ENCODE measurements at places on chromosomes 1 and 21.

DNA sequence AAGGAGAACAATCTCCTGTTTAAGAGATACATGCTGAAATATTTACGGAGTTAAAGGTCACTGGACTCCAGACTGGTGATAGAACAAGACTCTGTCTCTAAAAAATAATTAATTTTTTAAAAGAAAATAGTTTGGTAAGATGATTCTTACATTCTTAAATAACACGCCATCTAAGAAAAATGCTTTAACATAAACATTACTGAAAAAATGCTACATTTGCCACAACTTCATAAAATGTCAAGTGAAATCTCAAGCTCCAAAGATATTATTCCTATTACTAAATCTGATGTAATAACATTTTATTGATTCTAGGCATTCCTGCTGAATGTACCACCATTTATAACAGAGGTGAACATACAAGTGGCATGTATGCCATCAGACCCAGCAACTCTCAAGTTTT lies 4.1 kb downstream of the ANGPTL3 start:
- no peak for DNase-seq

DNA sequence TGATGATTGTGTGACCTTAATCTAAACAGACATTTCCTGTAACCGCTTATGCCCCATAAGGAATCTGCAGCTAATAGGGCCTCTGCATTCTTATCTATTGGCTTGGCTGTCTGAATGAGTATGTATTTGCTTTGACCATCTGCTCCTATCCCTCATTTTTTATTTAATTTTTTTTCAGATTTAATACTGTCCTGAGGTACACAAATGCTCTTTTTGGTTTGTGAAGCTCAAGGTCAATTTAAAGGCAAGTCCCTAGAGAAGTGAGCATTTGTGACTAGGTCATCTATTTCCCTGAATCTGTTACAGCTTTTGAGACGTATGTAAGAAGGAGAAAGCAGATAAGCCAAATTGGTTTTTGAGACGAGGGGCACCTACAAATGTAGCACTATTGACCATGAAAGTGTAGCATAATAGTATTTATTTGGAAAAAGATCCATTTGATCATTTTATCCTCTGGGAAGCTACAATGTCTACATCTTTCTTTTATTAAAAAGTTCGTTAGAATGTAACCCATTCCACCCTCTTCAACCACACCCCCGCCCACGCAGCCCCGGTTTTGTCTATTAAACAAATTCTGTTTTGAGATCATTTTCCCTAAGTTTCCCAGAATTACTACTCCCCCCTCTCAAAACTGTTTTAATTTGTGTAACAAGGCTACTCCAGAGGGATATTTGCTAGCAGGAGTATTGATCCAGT lies 69.2 kb upstream of the HSPA13 start:
- DNase-seq, result no peak

GRCh38 chr1:98668733-98669132 lies 7.2 kb downstream of the SNX7 start:
- DNase-seq, result no peak

GRCh38 chr1:67524143-67525052 lies 94.2 kb upstream of the SERBP1 start:
- DNase-seq, result no peak

All from vagina (tissue), 2 donors.